ENCODE measurements at places on chromosomes 4 and X.

- DNase-seq: no peak
Measured at GRCh38 chrX:70001708-70002341, 47.9 kb downstream of the AWAT2 start.

- no peak for DNase-seq
Measured at GRCh38 chr4:181619651-181620050, 623.6 kb upstream of the TENM3 start.

- DNase-seq: no peak
Measured at GRCh38 chr4:19382993-19383756, 868.5 kb upstream of the SLIT2 start.

GRCh38 chr4:31408121-31408520 lies 688.0 kb downstream of the PCDH7 start:
- DNase-seq: no peak

GRCh38 chr4:2494992-2495391 lies 26.1 kb downstream of the RNF4 start:
- DNase-seq: no peak

GRCh38 chrX:136065044-136065671 lies 79.9 kb downstream of the SLC9A6 start:
- no peak for DNase-seq

GRCh38 chrX:40248822-40249221 lies 151.1 kb upstream of the BCOR start:
- no peak for DNase-seq

GRCh38 chr4:13498469-13498868 lies 14.3 kb upstream of the RAB28 start:
- DNase-seq: no peak

GRCh38 chrX:39854772-39855747 lies 242.7 kb downstream of the BCOR start:
- no peak for DNase-seq

DNA sequence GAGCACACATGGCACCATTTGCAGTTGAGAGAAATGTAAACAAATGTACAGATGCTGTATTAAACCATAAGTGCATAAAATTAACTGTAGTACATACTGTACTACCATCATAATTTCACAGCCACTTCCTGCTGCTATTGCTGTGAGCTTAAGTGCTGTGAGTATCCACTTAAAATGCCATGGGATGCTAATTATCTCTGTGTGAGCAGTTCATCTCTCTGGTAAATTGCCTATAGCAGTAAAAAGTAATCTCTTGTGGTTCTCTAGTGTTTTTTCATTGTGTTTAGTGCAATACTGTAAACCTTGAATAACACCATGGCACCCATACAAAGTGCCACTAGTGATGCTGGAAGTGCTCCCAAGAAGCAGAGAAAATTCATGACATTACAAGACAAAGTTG lies 9.9 kb upstream of the SCOC start:
- no peak for DNase-seq

DNA sequence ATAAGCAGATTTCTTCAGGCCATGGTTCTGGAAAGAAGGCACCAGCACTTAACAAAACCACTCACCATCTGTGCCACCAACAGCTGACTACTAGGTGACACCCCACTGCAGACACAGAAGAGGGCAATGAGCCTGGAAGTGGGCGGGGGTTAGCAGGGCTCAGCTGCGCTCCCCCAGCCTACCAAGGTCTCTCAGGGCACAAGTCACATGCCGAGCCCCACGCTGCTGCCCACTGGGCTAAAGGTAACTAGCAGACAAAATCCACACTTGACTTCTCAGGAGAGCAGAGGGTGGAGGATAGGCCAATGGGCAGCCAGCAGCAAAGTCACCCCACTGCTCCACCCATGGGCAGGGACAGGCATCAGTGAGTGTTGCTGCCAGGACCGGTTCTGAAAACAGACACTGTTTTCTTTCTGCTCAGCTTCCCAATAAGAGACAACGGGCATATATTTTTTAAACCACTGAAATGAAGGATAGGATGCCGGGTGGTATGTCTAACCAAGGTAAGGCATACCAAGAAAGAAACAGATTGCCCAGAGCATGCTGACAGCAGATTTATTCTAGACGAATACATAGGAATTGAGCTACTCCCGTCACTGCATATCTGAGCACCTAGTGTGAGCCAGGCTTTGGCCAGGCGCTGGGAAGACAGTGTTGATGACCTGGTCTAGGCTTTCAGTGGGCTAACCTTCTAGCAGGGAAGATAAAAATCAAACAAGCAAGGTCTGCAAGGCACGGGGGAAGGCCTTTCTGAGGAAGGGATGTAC lies 20.1 kb downstream of the ACSL1 start:
- no peak for DNase-seq

DNA sequence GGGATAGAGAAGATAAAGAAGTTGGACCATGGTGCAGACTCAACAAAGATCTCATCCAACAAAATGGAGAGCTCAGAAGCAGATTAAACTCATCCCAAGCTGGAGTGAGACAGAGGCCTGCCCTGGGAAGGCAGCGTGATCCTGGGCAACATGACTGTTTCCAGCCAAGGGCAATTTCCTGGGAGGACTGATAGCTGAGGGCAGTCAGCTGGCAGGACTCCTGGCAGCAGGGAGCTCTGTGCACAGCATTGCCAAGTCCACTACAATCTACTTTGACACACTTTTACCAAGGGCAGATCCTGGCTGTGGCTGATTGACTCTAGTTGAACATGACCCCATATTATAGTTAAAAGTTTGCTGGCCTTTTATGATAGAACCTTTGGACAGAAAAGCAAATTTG lies 357.3 kb upstream of the RASGEF1B start:
- DNase-seq: no peak

DNA sequence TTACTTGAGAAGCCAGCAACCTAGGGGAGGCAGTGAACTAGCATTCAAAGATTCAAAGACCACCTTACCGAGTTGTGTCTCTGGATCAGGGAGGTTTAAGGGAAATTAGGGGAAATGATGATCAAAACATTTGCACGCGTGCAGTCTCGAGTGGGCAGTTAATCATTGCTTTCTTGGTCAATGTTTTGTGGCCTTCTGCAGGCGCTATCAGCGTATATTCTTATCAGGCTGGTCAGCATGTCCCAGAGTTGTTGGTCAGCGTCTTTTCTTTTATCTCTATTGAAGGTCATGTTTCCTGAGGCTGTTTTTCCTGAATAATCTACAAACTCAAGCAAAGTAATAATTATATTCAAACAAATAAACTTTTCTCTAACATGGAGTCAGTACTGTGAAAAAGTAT lies 84.0 kb upstream of the ZNF81 start:
- no peak for DNase-seq

- no peak for DNase-seq
Measured at GRCh38 chr4:76434901-76435527, at the start of gene SHROOM3. Gene SHROOM3 (plus strand): TSS chr4:76435229. CDS start chr4:76436053, 824 bp downstream.

DNA sequence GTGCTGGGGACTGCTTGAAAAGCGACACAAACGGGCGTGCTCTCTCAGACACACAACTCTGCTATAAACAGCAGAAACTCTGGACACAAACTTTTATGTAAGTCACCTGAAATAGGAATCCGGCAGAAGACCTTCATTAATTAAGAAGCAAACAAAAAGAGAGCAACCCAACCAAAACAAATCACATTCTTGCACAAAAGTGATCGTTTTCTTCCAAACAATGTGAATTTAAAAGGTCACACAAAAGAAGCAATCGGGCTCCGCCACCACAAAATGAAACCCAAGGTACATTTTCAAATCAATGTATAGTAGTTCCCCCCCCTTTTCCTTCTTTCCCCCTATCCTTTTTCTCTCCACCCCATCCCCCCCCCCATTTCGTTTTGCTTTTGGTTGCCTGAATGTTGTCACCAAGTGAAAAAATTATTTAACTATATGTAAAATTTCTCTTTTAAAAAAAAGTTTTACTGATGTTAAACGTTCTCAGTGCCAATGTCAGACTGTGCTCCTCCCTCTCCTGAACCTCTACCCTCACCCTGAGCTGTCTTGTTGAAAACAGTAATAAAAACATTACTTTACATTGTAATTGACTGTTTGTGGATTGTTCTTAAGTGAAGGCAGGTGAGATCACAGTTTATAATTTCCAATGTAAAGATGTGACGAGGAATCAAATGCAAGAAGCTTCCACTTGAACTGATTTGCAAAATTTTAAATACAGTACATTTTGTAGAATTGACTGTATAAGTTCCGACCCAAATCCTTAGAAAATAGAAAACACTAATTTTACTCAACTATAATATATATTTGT lies 2.4 kb downstream of the MAB21L2 start:
- no peak for DNase-seq

- DNase-seq: no peak
Measured at GRCh38 chrX:72128881-72129280, 2.8 kb downstream of the RTL5 start.

GRCh38 chrX:2767631-2768455 lies 16.0 kb downstream of the XG start:
- no peak for DNase-seq

- no peak for DNase-seq
Measured at GRCh38 chr4:72286185-72286584, 254.4 kb downstream of the NPFFR2 start.

DNA sequence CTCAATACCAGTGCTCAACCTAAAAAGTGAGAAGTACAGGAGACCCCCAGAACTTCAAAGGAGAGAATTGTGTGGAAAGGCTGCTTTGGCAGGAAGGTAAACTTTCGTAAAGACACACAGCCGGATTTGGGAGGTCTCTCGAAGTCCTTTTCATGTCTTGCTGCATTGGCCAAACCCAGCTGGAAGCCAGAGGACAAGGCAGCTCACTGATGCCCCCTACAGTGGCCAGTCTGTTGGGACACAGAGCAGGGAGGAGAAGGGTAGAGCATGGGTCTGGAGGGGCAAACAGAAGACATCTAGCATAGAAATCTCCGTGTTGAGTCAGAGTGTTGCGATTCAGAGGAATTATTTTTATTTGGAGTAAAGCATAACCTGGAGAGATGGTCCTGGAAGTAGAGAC lies 198.9 kb downstream of the ANK2 start:
- no peak for DNase-seq

GRCh38 chrX:56066016-56066415 lies 166.1 kb upstream of the KLF8 start:
- no peak for DNase-seq

DNA sequence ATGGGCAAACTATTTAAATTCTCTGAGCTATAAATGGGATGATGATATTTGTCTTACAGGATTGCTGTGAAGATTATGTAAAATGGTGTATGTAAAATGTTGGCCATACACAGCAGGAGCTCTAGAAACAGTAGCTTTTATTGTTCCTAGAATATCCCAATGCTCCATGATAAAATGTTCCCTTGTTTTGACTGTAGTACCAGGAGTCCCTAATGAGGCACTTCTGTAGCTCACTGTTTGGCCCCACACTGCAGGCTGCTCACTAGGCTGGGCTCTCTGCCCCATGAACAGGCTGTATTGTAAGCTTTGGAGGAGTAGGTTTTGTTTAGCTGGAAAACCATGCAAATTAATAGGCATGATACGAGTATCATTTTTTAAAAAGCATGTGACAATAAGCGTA lies 3.3 kb upstream of the FGA start:
- no peak for DNase-seq

DNA sequence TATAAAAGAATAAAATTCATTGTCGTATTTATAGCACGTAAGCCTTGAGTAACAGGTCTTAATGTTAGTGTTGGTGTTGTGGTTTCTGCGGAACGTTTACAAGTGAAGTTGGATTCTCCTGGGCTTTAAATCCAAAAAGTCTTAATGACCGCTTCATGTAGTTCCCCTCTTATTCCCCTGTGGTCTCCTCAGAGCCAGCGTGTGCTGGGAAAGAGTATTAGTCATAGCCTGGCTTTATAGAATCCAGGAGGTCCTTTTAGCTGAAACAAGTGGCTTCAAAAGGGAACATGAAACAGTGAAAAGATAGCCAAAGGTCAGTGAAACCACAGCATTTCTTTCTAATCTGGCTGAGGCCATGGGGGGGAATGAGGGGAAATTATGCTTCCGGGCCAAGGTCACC lies 79.1 kb downstream of the CLCN4 start:
- DNase-seq: no peak

GRCh38 chr4:42641161-42641560 lies 15.7 kb downstream of the ATP8A1 start:
- no peak for DNase-seq

DNA sequence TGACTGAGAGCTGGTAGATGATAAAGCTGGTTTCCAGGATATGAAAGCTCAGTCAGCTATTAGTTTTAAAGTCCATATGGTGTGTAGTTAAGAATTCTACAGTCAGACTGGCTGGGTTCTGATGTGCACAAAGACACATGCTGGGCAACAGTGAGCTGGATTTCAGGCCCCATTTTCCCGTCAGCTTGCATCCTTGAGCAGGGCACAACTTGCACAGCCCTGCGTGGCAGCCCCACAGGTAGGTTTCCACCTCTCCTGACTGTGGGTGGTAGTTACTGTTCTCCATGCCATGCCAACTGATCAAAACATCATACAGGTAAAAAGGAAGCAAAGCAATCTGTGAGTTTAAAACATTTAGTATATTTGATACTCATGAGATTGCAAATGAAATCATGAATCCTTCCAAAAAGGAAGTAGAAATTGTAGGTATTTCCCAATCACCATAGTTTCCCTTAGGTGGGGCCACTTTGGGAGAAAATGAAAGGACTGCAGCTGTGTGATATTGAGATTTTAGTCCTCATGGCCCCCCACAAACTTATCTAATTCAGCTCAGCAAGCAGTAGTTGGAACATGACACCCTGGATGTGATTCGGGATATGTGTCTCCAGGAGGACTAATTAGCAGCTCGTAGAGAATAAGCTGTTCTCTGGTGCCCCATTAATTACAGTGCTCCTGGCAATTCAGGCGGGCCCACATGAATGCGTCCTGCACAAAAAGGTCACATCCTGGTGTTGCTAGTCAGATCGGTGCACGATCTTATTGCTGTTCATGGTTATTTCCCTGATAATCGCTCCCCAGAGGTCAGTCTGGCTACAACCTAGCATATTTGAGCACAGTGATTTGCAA lies 42.4 kb upstream of the NOCT start:
- no peak for DNase-seq

GRCh38 chrX:68199062-68199848 lies 234.0 kb downstream of the OPHN1 start:
- no peak for DNase-seq

GRCh38 chr4:144499777-144500176 lies 146.2 kb upstream of the HHIP start:
- no peak for DNase-seq

- no peak for DNase-seq
Measured at GRCh38 chr4:151798678-151799416, 38.0 kb upstream of the GATB start.

DNA sequence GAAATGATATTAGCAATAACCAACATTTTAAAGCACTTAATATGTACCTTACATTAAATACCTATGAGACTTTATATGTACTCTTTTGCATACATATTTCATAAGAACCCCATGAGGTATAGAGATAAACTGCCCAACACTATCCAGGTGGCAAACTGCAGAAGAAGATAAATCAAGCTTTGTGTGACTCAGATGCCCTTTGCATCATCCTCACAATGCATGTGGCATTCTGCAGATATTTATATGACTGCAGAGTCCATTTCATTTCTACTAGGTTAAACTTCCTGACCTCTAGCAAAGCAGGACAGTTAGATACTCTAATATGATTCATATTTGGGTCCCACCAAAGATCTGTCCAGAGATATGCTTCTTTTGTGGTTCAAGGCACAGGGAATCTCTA lies 85.6 kb upstream of the RASGEF1B start:
- DNase-seq: no peak
